ENCODE measurements at places on chromosomes 6 and 20.

DNA sequence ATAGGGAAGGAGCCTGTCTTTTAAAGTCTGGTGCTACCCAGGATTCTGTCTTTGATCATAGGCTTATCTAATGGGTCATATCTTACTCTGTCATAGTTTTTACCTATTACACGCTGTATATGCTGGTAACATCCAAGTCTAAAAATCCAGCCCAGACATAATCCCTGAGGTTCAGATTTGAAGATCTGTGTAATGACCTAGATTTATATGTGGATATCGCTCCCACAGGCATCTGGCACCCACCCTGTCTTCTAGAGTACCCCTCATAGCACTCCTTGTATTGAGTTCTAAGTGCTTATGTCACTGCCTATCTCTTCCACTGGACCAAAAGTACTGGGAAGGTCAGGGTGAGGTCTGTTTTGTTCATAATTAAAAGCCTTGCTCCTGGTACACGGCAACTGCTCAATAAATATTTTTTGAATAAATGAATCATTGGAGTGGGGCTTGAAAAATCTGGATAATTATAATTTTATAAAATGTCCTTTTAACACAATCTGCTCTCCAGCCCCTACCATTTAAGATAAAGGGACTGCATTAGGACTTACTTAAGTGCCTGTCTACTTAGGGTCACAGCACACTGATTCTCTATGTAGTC is 136.4 kb downstream of the FUT9 start:
- DNase-seq: no peak

DNA sequence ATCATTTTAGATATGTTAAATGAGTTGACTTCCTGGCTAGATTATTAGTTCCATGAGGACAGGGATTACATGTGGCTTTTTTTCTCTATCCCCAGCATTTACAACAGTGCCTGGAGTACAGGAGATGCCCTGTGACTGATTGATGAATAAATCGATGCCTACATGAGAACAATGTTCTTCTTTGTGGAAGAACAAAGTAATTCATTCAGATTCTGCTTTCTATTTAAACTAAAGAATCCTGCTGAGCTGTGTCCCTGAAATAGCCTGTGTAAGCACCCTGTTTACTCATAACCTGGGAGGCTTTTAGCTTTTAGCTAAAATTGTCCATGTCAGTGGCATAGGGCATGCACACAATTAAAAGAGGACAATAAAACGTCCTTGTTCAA is 125.1 kb upstream of the BTBD3 start:
- peak; percentile 62 for DNase-seq

GRCh38 chr6:149567945-149568585 is 1.9 kb downstream of the GINM1 start:
- DNase-seq: no peak

DNA sequence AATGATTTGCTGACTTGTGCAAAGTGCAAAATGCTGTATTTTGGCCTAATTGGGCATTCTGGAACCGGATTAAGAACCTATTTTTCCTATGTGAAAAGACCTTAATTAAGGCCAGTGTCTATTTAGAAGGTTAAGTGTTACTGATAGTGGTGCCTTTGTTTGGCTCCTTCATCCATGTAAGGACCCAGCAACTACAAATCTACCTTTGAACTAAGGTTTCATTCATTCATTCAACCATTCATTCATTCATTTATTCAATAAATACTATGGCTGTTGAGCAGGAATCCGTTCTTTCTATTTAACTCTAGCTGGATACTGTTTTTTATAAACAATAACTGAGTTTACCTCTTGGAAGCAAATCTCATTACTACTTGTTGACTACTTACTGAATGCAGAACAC is 33.6 kb downstream of the MAPK14 start:
- no peak for DNase-seq

DNA sequence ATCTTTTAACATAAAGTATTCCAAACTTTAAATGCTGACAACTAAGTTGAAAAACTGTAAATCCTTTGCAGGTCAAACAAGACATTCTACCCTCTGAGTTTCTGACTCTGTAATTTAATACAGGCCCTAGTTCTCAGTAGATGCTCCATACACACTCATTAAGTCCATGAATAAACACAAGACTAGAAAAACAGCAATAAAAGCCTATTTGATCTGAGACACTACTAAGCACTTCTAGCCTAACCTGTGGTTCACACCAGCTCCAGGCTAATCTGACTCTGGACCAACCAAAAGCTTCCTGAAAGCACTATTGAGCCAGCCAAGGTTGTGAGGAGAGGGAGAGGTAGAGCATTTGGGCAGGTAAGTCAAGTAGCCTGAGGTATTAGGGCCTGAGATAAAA is 103.9 kb downstream of the EPM2A start:
- no peak for DNase-seq

DNA sequence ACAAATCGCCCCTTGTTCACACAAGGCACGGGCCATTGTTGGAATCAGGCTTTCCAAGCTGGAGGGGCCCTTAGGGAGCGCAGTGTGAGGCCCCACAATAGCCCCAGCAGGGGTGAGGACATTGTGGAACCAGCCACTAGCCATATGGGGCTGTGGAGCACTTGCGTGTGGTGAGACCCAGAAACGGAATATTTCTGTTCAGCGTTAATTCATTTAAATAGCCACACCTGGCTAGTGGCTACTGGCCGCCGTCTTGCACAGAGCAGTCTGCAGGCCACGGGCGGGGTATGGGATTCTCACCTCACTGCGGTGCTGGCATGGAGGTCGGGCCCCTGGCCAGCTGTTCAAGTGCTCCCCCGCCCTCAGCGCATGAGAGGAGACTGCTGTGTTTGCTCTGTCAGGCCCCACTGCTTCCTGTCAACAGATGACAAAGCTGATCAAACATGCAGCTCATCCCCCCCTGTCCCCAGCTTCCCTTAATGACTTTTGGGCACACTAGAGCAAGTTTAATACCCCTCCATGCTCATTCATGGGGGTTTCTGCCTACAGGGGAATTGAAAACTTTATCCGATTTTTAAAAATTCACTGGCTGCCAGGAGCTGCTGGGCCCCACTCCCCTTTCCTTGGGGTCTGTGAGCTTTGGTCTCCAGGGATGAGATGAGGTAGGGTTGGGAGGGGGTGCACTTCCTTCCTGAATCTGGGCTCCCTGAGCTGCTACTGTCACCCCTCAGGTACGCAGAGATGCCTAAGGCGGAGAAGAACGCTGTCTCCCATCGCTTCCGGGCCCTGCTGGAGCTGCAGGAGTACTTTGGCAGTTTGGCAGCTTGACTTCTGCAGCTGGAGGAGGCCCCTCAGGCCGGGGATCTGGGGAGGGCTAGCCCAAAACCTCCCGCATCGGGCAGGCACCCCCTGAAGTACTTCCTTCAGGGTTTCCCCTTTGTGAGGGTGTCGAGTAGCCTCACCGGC is 13.6 kb downstream of the ITPA start:
- no peak for DNase-seq
